CD4-positive, alpha-beta T cell treated with Interleukin-4 for 1 hour (primary cell): ENCODE measurements at places on chromosomes 5 and 9.

GRCh38 chr9:75112789-75113188 is 24.5 kb downstream of the OSTF1 start:
- DNase-seq, result no peak

GRCh38 chr9:1046639-1047572 is 3.3 kb upstream of the DMRT2 start:
- no peak for DNase-seq

DNA sequence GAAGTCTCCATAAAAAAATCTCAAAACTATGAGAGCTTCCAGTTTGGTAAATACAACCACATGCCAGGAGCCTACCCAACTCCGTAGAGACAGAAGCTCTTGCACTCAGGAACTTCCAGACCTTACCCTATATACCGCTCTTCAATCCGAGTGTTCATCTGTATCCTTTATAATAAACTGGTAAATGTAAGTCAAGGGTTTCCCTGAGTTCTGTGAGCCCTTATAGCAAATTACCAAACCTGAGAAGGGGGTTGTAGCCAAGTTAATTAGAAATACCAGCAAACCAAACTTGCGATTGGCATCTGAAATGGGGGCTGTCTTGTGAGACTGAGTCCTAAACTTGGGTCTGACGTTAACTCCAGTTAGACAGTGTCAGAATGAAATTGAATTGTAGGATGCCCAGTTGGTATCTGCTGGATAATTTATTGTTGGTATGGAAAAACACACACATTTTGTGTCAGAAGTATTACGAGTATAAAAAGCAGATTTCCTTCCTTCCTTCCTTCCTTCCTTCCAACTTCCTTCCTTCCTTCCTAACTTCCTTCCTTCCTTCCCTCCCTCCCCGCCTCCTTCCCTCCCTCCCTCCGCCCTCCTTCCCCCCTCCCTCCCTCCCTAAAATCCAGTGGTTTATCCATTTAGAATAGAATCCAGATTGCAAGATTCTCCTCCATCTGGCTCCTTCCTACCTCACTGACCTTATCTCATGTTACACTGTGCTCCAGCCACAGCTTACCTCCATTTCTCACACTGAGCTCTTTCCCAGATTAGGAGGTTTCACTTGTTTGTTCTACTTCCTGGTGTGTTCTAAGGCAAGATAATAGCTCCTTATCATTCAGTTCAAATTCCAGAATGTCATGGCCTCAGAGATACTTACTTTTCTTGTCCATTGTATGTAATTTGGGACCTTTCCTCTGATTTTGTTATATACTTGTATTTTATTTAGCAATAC is 196.7 kb downstream of the WDR70 start:
- DNase-seq, result no peak

DNA sequence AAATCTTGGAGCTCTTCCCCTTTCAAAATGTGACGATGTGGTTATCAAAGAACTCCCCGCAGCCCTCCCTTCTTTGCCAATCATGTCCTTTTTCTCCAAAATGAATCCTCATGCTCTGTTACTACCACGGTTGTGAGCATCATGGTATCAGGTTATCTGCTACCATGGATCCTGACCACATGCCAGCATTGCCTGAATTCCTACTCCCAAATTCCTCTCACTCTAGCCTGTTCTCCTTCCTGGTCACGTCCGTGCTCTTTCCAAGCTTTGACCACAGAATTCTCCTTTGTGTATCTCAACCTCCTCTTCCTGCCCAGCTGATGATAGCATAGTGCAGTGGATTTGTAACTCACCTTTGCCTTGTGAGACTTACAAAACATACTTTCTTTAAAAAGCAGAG is 59.5 kb upstream of the FBXL7 start:
- DNase-seq, result no peak

- no peak for DNase-seq
Observed at GRCh38 chr5:3963652-3964051, 368.0 kb downstream of the IRX1 start.

DNA sequence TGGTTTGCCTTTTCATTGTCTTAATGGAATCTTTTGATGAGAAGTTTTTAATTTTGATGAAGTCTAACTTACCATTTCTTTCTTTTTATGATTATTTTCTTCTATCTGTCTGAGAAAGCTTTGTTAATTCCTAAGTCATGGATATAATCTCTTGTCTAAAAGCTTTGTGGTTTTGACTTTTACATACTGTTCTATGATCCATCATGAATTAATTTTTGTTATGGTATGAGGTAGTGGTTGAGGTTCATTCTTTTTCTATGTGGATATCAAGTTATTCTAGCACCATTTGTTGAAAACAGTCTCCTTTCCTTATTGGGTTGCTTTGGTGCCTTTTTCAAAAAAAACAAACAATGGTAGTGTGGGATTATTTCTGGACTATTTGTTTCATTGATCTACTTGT is 20.4 kb downstream of the FBXO10 start:
- DNase-seq, result no peak

DNA sequence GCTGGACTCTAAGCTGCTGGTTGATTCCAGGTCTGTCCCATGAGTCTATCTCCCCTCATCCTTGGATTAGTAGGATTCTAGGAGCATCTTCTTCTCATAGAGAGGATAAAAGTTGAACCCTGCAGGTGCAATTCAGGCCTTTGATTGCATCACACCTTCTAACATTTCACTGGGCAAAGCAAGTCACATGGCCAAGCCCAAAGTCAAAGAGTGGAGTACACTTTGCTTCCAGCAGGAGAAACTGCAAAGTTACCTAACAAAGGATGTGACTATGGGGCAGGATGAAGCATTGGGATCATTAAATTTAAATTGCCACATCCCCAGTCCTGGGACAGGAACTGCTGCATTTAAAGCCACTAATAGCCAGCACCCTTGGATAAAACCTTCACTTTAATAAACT is 51.0 kb upstream of the EGFLAM start:
- no peak for DNase-seq

DNA sequence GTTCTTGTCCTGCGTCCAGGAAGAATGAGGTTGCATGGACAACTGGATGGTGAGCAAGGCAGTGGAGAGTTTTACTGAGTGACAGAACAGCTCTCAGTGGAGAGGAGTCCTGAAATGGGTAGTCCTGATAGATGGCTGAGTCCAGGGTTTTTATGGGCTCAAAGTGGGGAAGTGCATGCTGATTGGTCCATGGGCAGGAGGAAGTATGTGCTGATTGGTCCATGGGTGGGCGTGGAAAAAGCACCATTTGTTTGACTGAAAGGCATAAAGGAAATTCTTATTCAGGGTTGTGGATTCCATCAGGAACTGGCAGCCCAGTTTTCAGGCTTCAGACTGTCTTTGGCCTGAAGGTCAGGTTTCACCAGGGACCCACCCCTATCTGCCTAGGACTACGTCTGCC is 10.6 kb downstream of the FSD1L start:
- DNase-seq, result no peak

GRCh38 chr5:135654761-135655467 is 76.1 kb upstream of the CXCL14 start:
- no peak for DNase-seq

DNA sequence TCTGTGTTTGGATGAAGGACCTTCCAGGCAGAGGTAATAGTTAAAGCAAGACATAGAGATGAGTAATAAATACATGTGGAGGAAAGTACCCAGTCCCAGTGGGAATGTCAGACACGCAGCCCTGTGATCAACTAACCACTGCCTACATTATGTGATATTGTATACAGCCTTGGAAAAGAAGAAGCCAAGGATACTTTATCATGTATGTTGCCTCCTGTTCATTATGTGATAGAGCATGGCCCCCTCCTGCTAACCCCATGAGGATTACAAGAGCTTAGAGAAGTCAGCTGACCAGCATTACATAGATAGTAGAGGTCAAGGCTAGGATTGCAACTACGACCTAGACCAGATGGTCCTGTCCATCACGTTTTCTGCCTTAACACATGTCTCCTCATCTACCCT is 497.0 kb upstream of the TNC start:
- no peak for DNase-seq
